CD8-positive, alpha-beta memory T cell (primary cell): ENCODE measurements at places on chromosomes 3 and 15. TPM values are rescaled to one million over a fixed set of nuclear protein-coding genes. Genes with fewer than 3 reads are reported as not detected.

The SMCO1 gene
- not detected for total RNA-seq

The LRRN1 gene
- 0.39 TPM for total RNA-seq

The TTLL13 gene
- total RNA-seq = not detected

The IL17RD gene
- total RNA-seq = 0.04 TPM

The CFAP92 gene
- total RNA-seq = 0.13 TPM

The CCDC13 gene
- 0.42 TPM for total RNA-seq
